ENCODE measurements at places on chromosomes 12 and 14.
A peak's percentile ranks its signal among the peaks of the same experiment; 100 is the strongest.

- no peak for DNase-seq
Observed at GRCh38 chr14:36320897-36321381, 502 bp upstream of the MBIP start.

- DNase-seq: no peak
Observed at GRCh38 chr14:101554991-101555668, 6.2 kb upstream of the DIO3 start.

DNA sequence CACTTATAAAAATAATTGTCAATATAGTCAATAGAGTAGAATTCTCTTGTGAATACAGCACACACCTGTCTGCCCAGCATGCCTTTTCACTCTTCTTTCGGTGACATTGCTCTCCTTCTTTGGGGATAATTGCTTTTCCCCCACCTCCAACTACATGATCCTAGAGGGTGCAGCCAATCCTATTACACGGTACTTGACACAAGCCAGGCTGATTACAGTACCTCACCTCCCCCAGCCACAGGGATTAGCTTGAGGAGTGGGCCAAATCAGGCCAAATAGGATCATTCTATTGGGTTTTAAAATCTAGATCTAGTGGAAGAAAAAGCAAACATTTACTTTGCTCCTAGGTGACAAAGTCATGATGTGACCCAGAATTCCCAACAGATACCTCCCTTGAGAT, 16.8 kb upstream of the NFYB start:
- DNase-seq: no peak

- DNase-seq: peak; percentile 63
Observed at GRCh38 chr12:95615749-95616148, 64.5 kb upstream of the USP44 start.

- DNase-seq: peak; percentile 56
Observed at GRCh38 chr12:119715268-119715620, 47.3 kb downstream of the PRKAB1 start.

DNA sequence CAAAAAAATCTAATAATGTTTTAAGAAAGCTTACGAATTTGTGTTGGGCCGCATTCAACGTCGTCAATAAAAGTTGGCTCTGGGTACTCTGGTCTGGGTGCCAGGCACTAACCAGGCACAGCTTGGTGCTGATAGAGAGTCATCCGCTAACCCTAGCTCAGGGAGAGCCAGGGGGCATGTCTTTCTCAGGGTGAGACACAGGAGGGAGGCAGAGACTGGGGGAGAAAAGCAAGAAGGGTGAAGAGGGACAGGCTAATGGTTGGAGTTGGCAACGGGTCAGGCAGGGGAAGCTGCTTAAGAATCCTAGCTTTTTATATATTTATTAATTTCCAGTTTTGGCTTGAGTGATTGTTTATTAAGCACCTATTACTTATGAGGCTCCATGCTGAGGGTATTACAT, 105.0 kb downstream of the CMKLR1 start:
- DNase-seq: no peak

DNA sequence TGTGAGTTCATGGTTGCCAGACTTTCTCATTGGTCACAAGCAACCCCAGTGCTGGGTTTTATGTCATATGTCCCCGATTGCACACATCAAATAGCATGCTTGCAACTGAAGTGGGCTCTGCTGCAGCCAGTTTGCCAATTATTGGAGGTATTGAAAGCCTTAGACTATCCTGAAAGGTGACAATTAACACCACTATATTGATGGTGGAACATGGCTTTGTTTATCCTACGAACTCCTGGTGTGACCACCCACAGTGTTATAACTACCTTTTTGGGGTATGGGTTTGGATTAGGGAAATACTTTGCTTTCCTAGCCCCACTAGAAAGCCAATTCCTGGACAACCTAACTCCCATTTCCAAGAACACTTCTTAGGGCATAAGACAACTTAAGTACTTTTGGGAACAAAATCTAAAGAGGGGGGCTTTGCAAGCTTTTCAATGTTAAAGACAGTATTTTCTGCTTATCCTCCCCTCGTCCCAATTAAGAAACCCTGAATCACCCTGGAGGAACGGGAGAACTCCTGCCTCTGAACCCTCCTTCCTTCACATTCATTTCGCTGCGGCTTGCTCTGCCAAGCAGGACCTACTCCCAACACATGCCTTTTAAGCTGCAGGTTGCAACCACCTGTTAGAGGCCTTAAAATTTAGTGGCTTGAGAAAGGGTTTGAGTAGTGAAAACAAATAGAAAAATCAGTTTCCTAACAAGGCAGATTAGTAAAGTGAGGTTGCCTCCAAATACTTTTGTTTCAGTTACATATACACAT, 80.3 kb upstream of the RBM19 start:
- no peak for DNase-seq

DNA sequence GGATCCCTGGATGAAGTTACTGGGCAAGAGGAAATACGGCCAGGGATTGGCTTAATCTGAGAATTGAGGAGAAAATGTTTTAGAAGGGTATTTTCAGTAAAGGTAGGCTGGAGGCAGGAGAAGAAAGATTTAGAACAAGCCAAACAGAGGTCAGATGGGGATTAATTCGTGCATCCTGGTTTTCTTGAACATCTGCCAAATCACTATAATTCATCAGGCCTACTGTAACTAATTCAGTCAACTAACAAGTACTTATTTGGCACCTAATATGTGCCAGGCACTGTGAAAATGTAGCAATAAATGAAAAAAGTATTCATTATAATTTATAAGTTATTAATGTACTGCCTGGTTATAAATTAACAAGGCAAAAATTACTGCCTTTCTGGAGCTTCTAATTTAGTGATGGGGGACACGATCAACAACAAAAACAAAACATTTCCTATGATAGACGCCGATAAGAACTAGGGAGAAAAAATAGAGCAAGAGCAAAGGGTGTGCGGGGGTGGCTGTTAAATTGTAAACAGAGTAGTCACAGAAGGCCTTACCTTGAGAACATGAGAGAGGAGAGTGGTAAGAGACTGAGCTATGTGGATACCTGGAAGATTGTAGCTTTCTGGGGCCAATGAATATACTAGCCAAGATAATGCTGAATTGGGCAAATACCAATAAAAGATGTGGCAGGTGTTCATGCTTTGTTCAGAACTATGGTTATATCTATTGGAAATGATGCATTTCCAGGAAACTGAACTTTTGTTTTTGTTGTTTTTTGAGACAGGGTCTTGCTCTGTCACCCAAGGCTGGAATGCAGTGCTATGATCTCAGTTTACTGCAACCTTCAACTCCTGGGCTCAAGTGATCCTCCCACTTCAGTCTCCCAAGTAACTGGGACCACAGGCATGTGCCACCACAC, 34.0 kb downstream of the DUSP16 start:
- DNase-seq: no peak

DNA sequence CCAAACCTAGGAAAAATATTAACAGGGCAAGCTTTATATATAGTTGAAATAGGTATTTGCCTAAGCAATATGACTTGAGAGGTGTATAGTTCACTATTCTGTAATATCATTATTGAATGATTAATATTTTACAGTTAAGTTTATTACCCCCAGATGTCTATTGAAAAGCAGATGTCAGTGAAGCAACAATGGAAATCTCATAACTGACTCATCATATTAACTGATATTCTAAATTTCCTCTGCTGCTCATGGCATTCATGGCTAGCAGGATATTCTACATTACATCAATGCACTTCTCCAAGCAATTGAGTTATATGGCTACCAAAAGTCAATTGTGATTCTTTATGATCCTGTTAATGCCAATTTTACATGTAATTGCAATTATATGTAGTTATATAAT, 9.7 kb upstream of the MAGOHB start:
- no peak for DNase-seq

GRCh38 chr12:227923-228845, 14.2 kb upstream of the SLC6A12 start:
- no peak for DNase-seq

- DNase-seq: no peak
Observed at GRCh38 chr14:20774258-20774824, 6.1 kb downstream of the EDDM3B start.

DNA sequence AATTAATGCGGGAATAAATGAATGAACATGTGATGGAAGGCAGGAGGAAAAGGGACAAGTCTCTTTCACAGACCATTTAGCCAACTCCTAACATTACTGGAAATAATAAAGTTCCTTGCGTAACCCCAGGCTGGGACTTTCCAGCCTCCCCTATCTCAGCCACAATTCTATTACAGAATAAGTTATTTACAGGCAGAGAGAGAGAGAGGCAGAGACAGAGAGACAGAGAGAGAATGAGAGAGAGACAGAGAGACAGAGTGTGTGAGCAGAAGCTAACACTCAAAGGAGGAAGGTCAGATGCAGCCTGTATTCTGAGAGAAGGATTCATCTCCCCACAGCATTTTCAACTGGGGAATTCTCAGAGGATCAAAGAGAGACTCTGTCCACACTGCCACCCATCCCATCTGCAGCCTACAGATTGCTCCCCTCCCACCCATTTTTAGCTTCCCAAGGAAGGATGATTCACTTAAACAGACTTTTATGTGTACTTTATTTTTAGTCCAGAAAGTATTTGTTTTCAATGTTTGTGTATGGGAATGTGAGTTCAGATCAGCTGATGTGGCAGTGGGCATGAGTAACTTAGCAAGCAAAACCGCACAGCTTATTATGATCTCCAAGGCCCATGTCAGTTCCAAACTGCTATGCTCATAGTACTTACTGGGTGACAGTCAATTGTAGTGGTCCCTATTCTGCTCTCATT, 165.7 kb downstream of the CAND1 start:
- DNase-seq: peak; percentile 96

DNA sequence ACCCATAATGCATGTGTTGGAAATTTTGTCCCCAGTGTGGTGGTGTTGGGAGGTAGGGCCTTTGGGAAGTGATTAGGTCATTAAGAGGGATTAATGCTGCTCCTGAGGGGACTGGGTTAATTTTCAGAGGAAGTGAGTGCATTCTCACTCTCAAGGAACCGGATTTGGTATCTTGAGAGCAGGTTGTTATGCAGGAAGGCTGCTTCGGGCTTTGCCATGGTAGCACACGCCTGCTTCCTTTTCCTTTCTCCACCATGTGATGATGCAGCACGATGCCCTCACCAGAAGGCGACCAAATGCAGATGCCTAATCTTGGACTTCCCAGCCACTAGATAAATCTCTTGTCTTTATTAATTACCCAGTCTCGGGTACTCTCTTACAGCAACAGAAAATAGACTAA, 257.1 kb downstream of the SSPN start:
- DNase-seq: no peak

- no peak for DNase-seq
Observed at GRCh38 chr12:124240493-124240892, 54.4 kb upstream of the RFLNA start.

DNA sequence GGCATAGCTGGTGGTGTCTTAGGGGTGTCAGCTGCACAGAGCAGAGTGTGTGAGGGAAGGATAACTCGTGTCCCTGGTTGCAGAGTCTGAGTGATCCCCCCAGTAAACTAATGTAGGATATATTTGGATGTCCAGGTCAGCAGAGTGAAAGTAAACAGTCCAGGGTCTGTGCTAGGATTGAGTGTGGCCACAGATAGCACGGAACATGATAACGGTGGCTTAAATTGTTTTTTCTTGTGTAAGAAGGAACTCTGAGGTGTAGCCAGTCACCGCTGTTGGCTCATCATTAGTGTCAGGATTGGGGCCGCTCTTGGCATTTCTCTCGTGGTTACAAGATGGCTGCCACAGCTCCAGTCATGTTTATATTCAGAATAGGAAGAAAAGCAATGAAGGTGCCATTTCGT, 97.3 kb downstream of the DERA start:
- DNase-seq: peak; percentile 20

- DNase-seq: no peak
Observed at GRCh38 chr12:9710584-9711375, 22.1 kb downstream of the CLECL1 start.

DNA sequence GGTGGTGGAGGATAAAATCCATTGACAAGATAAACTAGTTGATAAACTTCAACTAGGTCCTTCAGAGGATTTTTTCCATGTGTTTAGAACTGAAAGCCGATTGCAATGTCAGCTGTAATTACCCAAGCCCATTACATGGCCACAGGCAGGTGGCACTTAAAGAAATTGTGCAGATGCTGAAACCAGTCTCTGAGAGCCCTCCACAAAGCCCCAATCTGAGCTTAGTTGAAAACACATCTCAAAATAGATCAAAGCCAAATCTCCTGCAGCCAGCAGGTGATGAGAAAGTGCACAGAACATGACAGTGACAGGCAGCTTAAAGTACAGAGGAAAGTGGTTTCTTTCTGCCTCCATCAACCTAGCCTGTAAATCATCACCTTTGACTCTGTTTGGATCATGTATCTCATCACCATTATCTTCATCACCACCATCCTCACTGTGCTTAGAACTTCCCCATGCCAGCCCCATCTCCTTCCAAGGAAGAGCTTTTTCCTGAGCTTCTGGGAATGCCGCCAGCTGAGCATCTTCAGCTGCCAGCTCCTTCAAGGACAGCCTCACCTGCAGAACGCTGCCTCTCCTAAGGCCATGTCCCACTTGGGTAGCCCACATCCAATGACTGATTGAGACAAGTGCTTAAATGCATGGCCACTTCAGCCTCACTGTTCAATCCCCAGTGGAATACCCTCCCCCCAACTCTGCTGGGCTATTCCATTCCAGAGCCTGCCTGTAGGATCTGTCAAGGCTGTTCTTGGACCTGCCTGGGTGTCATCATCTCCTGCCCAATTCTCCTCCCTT, 219.5 kb upstream of the TMEM132C start:
- DNase-seq: no peak

GRCh38 chr12:96350982-96351381, 49.3 kb downstream of the CDK17 start:
- DNase-seq: no peak

GRCh38 chr14:85512451-85512850, 17.5 kb upstream of the FLRT2 start:
- peak; percentile 79 for DNase-seq

- peak; percentile 27 for DNase-seq
Observed at GRCh38 chr14:69887740-69888657, 8.8 kb downstream of the SMOC1 start.

DNA sequence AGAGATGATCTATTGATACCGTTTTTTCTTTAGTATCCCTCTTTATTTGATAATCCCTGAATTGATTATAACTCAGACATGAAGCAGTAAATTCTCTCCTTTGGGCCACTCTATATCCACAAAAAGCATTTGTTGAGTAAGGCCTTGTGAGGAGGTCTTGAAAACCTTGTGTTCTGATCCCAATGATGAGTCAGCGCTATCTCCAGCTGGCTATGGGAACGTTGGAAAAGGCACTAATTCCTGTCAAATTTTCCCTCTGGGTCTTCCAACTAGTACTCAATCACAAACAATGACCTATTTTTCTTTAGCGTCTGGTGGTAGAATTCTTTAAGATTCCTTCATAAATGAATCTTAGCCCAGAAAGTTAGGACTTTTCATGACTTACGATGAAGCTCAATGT, 168.4 kb upstream of the LRIG3 start:
- DNase-seq: peak; percentile 61

GRCh38 chr12:31518680-31519227, 72.2 kb downstream of the DENND5B start:
- DNase-seq: peak; percentile 100

DNA sequence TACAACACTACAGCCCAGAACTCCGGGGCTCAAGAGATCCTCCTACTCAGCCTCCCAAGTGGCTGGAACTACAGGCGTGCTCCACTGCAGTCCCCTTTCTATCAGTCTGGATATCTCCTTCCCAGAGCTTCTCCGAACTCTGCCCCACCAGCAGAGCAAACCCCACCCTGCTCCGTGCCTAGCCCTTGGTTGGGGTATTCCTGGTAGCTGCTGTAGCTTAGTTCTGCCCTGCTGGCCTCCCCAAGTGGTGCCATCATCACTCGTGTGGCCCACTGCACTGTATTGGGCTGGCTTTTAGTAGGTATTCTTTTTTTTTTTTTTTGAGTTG, 9.5 kb downstream of the HSP90AA1 start:
- DNase-seq: no peak

GRCh38 chr14:65173973-65174693, 71.8 kb upstream of the MAX start:
- DNase-seq: no peak

Data from fibroblast of lung (primary cell).